ENCODE measurements at places on chromosomes 6 and 20.

DNA sequence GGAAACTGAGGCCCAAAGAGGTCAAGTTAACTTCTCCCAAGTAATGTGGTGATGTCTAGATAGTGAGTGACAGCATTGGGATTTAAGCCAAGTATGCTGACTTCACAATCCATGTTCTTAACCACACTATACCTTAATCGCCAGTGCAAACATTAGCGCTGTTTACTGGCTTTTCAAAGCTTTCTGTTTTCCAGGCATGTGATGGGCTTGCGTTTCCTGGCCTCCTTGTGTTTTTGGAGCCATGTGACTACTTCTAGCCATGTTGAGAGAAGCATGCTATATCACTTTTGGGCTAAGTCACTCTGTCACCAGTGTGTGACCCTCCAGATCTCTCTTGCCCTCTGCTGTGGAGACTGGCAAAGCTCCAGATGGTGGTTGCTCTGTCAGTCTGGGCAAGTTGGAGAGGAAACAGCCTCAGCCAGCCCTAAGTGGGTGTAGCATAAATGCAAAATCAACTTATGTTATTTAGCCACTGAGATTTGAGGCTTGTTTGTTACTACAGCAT is 76.9 kb downstream of the ANKRD6 start:
- no peak overlapping the region for H3K4me3 ChIP-seq
- no peak overlapping the region for H3K27ac ChIP-seq
- peak; percentile 5 for DNase-seq
- peaks cover 14% of the 10 kb centered on the region for H3K4me1 ChIP-seq
- no peaks in the 10 kb centered on the region for H3K36me3 ChIP-seq
- H3K27me3 ChIP-seq = no peaks in the 10 kb centered on the region

GRCh38 chr6:77814119-77814518 is 161.3 kb downstream of the MEI4 start:
- H3K27ac ChIP-seq = no peak overlapping the region
- H3K4me3 ChIP-seq = no peak overlapping the region
- H3K36me3 ChIP-seq = no peaks in the 10 kb centered on the region
- no peak for DNase-seq
- no peaks in the 10 kb centered on the region for H3K27me3 ChIP-seq
- H3K4me1 ChIP-seq = no peaks in the 10 kb centered on the region

GRCh38 chr6:5108068-5108467 is 22.9 kb downstream of the PPP1R3G start:
- H3K4me3 ChIP-seq = no peak overlapping the region
- no peaks in the 10 kb centered on the region for H3K4me1 ChIP-seq
- no peak for DNase-seq
- H3K36me3 ChIP-seq = no peaks in the 10 kb centered on the region
- no peak overlapping the region for H3K27ac ChIP-seq

- no peak for DNase-seq
- H3K27me3 ChIP-seq = no peaks in the 10 kb centered on the region
- no peaks in the 10 kb centered on the region for H3K4me1 ChIP-seq
- no peak overlapping the region for H3K27ac ChIP-seq
These were observed 75.2 kb upstream of the ADGRF1 start for GRCh38 chr6:47117314-47117713.

GRCh38 chr20:1402149-1402548 is 9.3 kb upstream of the FKBP1A start:
- H3K36me3 ChIP-seq = no peaks in the 10 kb centered on the region
- DNase-seq = no peak
- H3K4me1 ChIP-seq = no peaks in the 10 kb centered on the region
- no peak overlapping the region for H3K27ac ChIP-seq
